ENCODE measurements at places on chromosomes 5 and 9.

DNA sequence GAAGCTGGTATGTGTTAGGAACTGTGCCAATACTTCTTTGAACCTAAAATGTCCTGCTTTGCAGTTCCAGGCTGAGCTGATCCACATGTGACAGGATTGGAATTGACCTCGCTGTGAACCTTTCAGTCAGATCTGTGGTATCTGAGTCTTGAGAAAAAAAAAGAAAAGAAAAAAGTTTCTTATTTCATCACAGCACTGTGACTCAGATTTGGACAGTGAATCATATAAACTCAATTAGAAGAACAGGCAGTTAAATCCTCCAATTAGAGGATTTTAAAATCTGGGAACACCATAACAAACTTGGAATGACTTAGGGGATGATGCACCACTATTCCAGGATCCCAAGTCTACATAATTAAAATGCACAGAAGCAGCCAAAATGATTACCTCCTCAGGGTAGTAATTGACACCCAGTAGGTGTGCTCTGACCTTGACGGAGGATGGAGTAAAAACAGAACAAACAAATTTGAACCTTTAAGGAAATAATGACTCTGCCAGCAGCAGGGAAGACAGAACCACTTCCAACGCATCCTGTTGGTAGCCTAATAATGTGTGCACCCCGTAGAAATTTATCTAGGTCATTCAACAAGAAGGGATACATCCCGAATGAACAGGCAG lies 57.8 kb upstream of the RAI14 start:
- no peak for DNase-seq

- DNase-seq: no peak
Measured at GRCh38 chr9:115002371-115003120, 72.2 kb upstream of the TNFSF8 start.

DNA sequence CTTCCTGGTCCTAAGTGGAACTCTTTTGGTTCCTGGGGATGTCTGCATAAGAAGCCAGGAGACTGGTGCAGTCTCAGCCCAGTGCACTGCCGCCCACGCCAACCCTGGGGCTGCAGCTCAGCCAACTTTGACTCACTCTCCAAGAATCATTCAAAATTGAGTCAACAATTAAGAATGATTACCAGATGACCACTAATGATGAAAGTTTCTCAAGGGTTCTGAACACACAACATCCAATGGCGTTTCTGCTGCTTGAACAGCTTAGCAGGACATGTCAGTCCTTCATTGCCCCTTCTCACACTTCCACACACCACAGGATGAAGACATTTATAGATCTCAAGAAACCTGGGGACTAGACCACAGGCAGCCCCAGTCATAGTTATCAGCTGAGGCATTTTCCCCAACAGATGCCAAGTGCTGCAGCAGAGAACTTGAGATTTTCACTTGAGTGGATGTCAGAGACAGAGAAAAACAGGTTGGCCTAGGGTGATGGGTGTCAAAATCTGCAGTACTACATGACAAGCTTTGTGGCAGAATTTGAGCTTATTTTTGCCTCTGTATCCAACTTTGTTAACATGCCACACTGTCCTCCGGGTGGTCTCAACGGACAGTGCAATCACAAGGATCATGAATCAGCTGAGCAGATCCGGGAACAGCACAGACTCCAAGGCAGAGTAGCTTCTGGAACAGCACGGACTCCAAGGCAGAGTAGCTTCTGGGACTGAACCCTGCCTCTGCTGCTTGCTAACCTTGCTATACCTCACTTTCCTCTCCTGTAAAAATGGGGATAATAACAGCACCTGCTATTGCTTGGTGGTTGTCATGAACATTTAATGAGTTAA lies 356.1 kb downstream of the SPOCK1 start:
- no peak for DNase-seq

- no peak for DNase-seq
Measured at GRCh38 chr5:96329886-96330529, 103.0 kb downstream of the PCSK1 start.

- DNase-seq: no peak
Measured at GRCh38 chr9:104082168-104082567, 11.9 kb upstream of the SMC2 start.

GRCh38 chr5:131413605-131414559 lies 150.0 kb downstream of the CDC42SE2 start:
- no peak for DNase-seq

DNA sequence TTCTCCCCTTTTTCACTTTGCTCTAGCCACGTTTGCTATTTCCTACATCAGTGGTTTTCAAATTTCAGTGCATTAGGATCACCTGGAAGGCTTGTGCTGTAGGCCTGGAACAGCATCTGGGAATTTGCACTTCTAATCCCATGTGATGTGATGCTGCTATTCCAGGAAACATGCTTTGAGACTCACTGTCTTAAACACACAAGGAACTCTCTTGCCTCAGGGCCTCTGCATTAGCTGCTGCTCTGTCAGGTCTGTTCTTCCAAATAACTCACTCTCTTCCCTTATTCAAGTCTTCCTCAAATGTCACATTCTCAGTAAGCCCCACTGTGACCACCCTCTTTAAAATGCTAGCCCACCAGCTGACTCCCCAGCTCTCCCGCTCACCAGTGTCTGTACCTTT lies 204.0 kb downstream of the DNAH5 start:
- DNase-seq: no peak

DNA sequence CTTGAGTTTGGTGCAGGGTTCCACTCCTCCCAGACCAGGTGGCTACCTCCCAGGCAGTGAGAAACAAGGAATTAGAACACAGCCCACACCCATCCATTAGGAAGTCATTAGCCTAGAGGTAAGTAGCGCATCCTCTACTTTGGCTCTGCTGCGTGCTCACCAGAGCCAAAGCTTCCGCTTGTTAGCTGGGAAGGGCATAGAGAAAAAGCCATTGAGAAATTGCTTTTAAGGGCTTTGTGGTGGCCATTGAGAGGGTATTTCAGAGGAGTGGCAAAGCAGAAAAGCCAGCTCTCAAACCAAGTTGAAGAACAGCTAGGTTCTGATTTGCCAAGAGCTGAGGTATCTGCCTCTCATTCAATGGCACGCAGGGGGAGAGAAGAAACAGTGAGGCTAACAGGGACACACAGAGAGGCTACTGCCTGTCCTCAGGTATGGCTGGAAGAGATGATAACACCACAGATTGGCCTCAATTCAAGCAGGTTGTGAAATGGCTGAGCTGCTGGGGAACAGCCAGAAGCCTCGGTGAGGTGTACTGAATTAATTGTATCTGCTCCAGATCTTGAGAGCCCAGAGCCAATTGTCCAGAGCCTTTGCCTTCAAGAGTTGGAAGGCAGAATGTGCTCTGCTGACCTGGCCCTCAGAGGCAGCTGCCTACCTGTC lies 119.4 kb downstream of the NTRK2 start:
- no peak for DNase-seq

- DNase-seq: no peak
Measured at GRCh38 chr5:136984772-136985446, 514.2 kb downstream of the SPOCK1 start.

GRCh38 chr9:104258296-104259011 lies 164.3 kb downstream of the SMC2 start:
- no peak for DNase-seq

DNA sequence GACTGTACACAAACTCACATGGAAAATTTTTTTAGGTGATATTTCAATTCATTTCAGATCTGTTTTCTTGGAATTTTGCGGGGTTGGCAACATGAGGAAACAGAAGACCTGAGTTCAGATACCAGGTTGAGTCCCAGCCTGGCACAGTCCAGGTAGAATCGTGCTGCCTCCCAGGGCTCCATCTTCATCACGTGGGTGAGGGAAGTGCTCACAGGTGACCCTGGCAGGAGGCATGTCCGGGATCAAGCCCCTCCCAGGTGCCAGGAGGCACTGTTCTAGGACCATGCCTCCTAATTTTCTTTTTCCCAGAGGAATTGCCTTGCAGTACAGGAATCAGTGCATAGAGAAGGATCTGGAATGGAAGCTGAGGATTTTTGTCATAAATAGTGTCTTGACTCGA lies 318.3 kb upstream of the IRX4 start:
- DNase-seq: no peak

- DNase-seq: no peak
Measured at GRCh38 chr9:91164724-91165520, 196.8 kb downstream of the AUH start.

- DNase-seq: no peak
Measured at GRCh38 chr9:106675780-106676179, 187.2 kb upstream of the ZNF462 start.

DNA sequence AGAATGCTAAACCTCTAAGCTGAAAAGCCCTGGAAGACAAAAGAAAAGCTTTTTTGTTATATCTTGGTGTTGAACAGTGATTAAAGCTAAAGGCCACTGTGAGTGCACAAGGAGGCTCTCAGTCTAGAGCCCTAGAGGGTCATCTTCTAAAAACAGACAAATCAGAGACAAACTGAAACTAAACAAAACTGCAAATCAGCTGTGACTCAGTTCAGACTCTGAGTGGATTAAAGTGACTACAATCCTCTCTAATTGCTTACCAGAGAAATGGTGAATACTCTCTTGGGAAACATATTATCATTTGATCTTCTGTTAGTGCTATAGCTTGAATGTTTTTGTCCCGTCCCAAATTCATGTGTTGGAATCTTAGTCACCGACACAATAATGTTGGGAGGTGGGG lies 491.9 kb downstream of the CDH18 start:
- DNase-seq: no peak

GRCh38 chr5:128036950-128037349 lies 46.6 kb upstream of the SLC12A2 start:
- DNase-seq: no peak

DNA sequence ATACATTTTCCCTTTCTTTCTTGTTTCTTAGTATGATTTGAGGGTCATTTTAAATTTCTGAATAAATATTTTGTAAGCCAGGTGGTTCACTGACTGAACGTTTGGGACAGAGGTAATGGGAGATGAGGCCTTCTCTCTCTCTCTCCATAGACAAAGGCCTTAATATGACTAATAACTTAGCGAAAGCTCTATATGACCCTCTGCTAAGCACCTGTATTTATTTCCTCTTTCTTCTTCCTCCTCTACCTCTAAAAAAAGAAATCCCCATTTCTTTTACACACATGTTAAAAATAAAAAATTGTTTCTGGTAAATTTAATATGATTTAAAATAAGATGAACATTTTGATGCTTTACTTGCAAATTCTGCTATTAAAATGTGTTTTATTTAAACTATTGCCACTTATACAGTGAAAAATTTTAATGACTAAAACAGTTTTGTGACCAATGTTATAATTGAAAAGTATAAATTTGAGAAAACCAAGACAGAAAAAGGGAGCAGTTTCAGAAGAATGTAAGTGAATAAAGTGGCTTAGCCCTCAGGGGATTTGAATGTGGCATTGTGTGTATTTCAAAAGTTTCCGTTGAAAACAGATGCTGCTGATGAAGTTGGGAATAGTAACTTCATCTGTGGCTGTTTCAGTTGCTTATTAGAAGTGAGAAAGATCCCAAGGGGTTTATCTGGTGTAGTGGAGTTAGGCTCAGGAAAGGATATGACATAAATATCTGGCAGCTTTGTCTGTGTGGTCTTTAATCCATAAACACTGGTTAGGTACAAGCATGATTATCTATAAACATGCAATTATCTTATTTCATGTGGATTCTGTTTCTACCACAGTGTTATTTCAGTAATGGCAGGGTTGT lies 128.6 kb upstream of the GRHPR start:
- peak; percentile 32 for DNase-seq

GRCh38 chr5:134007581-134008265 lies 2.9 kb upstream of the VDAC1 start:
- no peak for DNase-seq

DNA sequence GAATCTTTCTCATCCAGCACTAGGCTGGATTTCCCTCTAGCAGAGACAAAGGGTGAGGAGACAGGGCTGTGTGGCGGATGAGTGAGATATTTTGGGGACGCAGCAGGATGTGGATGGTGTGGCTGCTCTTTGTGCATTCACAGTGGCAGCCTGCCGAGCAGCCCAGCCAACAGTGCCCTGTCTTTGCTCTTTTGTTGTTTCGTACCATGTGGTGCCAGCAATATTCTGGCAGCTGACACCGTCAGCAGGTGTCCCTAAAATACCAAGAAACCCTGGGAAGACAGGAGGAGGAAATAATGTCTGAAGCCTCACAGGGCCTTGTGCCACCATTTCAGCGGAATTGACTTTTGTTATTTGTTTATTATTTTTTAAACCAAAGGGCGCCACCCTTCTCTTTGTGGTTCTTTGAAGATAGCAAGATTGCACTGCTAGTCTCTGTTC lies 141.4 kb downstream of the CCDC192 start:
- DNase-seq: peak; percentile 82

DNA sequence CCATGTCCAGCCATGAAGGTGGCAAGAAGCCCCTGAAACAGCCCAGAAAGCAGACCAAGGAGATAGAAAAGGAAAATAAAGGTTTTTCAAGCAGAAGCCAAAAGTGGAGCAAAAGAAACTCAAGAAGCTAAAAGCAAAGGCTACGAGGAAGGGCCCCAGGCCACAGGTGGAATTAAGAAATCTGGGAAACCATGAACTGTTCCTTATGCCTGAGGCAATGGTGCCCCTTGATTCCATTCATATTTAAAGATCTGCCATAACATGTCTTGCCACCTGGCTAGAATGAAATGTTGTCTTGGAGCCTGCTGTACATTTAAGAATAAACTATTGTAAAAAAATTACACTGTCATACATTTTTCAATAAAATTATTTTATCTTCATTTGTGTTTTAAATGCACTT lies 59.5 kb upstream of the TARS1 start:
- no peak for DNase-seq

- no peak for DNase-seq
Measured at GRCh38 chr5:113178073-113178779, 201.6 kb downstream of the DCP2 start.

DNA sequence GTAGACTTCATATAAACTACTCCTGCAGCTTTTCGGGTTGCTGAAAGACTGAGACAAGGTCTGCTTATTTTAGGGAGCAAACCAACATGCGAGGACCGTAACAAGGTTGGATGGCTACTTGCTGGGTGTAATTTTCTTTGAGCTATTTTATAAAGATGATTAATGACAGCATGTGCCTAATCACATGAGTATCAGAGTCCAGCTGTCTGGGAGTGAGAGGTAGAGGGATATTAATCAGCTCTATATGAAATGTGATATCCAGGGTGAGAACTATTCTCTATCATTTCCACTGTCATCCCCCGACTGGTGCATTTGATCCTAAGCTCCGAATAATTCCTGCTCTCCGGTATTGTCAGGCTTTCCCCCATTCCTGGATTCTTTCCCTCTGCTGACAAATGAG lies 193.8 kb upstream of the HMHB1 start:
- no peak for DNase-seq

- DNase-seq: no peak
Measured at GRCh38 chr5:32916648-32917047, 205.5 kb downstream of the NPR3 start.

- peak; percentile 75 for DNase-seq
Measured at GRCh38 chr5:72109625-72110024, 2.4 kb downstream of the MAP1B start.

DNA sequence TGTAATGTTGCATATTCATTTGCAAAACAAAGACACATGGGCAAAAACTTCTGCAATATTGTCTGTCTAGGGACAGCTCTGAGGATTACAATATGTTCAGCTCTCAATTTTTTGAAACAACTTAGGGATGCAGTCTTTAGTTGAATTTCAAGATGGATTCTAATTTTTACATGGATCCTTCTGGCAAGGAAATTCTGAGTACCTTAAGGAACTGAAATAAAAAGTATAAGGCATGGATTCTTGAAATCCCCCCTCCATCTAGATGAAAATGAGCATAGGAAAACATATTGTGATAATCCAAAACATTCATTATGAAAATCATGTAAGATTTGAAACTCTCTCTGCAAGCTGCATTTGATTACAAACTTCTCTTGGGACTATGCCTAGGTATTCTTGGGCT lies 568.6 kb downstream of the CETN3 start:
- no peak for DNase-seq

- DNase-seq: no peak
Measured at GRCh38 chr5:73774924-73775323, 148.9 kb downstream of the ARHGEF28 start.

GRCh38 chr5:112248623-112249022 lies 170.5 kb downstream of the EPB41L4A start:
- no peak for DNase-seq

Data from COR-L47 (cell line).